Heart right ventricle (tissue), 16 donors: ENCODE measurements at places on chromosomes 11 and 22. TPM values are rescaled to one million over a fixed set of nuclear protein-coding genes. Genes with fewer than 3 reads are reported as not detected.

DNA sequence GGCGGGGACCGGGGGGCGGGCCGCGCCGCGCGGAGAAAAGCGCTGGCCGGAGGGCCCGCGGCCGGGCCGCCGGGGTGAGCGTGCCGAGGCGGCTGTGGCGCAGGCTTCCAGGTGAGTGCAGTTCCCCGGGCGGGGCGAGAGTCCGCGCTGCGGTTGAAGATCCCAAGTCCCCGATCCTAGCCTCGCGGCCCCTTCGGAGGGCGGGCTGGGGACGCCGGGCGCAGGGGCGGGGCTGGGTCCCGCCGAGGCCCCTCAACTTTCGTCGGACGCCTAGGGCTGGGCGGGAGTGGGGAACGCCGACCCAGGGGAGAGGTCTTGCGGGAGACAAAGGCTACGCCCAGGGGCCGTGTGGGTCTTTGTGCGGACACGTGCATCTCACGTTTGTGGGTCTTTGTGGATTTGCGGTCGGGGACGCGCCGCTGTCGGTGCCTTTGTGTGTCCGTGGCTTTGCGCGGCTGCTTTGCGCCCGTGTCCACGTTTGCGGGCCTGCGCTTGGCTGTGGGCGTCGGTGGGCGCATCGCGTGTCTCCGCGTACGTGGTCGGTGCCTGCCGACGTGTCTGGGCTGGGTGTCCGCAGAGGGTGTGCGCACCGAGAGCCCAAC is at the start of gene TSKU:
Gene TSKU (plus strand): TSS at position 63 of the 602 bp plus-strand sequence. CDS start 12,261 bp downstream, outside the sequence.
- no peak for DNase-seq

Gene MS4A15
- total RNA-seq: not detected

- DNase-seq: no peak
Measured at GRCh38 chr11:2889362-2890273, 4.0 kb upstream of the CDKN1C start.

Gene OR6A2
- not detected for total RNA-seq

DNA sequence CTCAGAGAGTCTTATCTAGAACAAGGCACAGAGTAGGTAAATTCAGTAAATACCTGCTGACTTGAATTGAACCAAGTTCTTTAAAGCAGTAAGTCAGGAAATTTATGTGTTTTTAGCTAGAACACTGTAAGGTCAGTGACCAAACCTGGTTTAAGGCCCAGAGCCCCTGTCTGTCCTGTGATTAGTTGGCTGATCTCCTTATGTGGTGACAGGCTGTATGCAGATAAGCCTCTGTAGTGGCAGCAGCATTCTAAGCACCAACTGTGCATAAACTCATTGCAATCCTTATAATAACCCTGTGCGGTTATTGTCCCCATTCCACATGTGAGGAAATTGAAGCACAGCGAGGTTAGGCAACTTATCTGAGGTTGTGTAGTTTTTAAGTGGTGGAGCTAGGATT is 40.5 kb downstream of the FBXO7 start:
- DNase-seq: no peak

DNA sequence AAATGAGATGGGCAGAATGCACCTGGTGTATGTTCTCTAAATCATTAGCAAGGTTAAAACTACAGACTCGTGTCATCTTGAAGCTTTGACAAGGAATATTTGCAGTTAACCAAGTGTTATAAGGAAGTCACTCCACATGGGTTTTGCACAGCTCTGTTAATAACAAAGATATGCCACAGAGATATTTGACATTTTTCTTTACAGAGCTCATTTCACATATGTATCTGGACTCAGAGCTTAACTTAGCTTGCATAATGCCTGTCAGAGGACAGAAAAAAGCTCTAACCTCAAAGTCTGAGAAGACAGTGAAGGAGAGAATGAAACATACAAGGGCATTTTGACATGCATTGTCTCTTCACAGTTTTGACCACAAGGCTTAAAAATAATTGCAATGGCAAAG is 105.5 kb downstream of the C11orf87 start:
- no peak for DNase-seq

DNA sequence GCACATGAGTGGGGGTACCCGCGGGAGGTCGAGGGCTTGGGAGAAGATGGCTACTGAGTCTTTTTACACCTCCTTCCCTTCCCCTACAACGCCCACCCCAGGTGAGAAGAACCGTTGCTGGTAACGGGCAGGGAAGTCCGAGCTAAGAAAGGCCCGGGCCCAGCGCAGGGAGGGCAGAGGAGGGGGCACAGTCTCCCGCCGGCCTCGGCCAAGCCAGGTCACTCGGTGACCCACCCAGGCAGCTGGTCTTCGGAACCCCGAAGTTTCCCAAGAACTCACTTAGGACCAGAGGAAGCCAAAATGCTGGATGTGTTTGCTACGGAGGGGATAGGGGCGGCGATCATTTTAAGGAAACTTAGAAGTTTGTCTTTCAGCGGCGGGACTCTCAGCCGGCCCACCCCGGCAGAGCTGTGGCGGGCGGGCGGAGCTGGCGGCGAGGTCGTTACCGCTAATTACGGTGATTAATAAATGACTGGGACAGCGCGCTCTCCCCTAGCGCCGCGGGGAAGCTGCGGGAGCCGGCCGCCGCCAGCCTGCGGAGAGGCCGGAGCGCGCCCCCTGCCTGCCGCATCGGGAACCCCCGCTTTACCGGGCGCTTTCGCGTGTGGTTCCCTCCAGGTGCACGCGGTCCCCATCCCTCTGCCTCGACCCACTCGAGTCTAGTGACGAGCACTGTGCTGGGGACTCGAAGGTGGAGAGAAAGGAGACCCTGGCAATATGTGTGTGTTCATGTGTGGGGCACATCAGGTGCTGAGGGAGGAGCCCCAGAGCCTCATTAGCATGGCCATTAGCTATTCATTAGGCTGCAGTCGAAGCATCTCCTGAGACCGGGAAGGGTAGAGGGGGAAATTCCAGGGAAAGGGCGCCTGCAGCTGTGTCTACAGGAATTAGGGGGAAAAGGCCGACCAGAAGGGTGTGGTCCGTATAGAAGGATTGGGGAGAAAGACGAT is 945 bp downstream of the ROBO3 start:
- no peak for DNase-seq

Gene CRYBB1
- total RNA-seq: 0.79 TPM
